Activated CD4-positive, CD25-positive, alpha-beta regulatory T cell treated with anti-CD3 and anti-CD28 coated beads, Interleukin-2, amount 50 U/mL, for 24 hours (primary cell): ENCODE measurements at places on chromosomes 5 and 9.

GRCh38 chr5:163838738-163839137, 333.3 kb downstream of the MAT2B start:
- ATAC-seq = no peak

DNA sequence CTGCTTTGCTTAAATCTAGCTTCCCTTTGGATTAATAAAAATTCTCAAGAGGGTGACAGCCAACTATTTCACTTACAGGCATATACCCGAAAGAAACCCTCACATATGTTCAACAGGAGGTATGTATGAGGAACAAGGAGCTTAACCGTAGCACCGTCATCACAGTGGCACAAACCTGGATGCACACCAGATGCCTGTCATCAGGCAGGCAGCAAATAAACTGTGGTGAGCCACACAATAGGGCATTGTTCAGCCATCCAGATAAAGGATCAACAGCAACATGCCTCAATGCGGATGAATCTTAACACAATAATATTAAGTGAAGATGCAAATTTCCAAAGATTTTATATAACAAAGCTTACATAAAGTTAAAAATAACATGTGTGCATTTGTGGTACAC, 5.5 kb upstream of the TNFSF15 start:
- no peak for ATAC-seq

GRCh38 chr9:130003943-130004552, 38.9 kb downstream of the FNBP1 start:
- no peak for ATAC-seq

DNA sequence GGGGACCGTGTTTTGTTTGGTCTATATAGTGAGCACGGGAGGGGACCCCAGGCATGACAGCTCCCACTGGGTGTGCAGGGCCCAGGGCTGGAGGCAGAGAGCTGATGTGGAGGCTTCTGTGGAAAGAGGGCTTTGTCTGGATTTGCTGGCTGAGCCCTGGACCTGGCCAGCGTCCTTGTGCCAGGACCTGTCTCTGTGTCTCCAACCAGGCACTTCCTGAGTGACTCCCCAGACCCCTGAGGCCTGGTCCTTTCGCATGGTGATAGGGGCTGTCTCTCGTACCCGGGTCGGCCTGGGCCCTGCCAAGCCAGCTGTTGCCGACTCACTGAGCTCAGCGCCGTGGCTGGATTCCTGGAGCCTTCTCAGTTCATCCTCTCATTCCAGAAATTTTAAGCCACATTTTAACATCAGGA, 77.6 kb downstream of the ADAMTS2 start:
- ATAC-seq = no peak

DNA sequence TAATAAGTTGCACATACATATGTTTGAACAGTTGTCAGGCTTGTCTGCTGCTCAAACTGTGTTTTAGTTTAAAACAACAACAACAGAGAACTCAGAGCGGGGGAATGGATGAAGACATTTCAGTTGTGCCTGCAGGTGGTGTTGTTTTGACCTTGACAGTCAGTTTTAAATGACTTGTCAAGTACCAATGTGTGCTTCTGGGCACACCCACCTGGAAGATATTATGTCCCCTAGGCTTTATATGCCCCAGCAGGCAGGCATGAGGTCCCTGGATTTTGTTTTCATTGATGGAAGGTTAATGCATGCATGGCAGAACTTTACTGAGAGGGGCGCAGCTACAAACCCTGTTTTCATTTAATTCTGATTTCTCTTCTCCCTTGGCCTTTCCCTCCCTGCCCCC, 84.6 kb downstream of the AOPEP start:
- ATAC-seq = no peak

DNA sequence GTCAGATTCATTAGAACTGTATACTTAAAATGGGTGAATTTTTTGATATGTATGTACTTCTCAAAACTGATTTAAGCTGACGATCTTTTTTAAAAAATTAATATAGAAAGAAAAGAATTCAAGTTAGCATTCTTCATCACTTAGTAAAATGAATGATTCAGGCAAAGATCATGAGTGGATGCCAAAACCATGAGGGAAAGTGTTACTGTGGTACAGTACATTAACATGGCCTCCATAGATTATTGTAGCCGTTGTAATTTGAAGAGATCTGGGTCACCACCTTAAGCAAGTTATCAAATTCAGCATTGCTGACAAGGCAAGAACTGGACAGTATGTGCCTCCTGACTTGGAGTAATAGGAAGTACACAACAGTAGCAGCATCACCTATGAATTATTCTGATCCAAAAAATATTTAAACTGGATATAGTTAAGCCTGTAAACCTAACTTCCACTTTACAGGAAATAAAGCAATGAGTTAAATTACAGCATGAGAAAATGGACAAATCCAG, 29.7 kb downstream of the C9orf85 start:
- no peak for ATAC-seq

DNA sequence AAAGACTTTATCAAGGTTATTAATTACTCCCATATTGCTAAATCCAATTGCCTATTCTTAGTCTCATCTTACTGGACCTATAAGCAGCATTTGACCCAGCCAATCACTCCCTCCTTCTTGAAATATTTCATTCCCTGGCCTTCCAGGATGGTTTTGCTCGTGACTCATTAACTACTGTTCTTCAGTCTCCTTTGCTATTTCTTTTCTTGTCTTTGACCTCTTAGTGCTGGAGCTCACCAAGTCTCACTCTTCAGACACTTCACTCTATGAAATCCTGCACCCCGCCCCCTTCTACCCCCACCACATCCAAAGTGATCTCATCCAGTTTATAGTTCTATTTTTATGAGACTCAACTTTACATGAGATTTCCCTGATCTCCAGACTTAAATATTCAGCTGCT, 803.1 kb upstream of the WWC1 start:
- no peak for ATAC-seq

DNA sequence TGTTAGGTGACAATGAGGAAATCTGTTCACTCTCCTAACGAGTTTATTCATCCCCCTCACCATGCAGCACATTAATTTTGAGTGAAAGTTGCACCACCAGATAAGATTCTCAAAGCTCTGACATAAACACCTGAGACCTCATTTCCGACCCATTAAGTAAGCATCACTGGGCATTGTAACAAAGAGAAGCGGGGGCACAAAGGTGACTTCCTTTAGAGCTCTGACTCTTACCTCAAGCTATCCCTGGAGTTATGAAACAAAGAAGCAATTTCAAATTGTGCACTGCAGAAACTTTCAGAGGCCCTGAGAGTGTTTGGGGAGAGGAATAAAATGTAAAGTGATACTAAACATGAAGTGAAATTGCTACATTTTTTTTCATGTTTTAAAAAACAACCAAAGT, 29.5 kb downstream of the C5orf15 start:
- ATAC-seq = no peak

DNA sequence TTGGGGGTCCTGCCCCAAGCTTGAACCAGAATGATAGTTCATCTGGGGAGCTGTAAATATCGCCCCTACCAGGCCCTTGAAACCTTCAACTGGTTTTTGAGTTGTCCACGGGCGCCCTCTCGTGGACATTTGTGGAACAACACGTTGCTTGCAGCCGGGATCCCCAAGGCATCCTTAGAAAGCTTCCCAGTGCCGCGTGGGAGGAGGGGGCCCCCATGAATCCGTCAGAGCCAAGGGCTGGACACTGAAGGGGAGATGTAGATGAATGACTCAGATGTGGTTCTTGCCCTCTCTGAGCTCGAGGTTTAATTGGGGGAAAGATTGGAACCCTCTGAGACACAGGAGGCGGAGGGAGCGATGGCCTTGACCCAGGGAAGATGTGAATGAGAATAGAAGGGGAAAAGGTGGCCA, 31.8 kb upstream of the ORM1 start:
- ATAC-seq = peak; percentile 38

DNA sequence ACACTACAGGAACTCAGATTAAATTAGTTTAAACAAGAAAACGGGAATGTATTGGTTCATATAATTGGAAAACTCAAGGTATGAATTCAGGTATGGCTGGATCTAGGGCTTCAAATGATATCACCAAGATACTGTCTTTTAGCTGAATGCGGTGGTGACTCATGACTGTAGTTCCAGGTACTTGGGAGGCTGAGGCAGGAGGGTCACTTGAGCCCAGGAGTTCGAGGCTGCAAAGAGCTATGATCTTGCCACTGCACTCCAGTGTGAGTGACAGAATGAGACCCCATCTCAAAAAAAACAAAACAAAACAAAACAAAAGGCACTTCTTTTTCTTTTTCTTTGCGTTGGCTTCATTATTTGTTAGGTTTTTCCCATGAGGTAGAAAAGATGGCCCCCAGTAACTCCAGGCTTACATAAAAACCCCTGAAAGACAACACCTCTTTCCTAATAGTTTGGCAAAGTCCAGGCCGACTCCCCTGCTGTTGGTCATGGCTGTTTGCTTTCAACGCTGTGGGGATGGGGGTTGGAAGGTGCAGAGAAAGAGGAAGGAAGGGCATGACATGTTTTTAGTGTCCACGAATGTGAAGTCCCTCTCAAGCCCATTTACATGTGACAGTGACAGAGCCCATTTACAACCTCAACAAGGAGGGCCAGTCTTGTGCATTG, 39.8 kb upstream of the CRB2 start:
- ATAC-seq = no peak

DNA sequence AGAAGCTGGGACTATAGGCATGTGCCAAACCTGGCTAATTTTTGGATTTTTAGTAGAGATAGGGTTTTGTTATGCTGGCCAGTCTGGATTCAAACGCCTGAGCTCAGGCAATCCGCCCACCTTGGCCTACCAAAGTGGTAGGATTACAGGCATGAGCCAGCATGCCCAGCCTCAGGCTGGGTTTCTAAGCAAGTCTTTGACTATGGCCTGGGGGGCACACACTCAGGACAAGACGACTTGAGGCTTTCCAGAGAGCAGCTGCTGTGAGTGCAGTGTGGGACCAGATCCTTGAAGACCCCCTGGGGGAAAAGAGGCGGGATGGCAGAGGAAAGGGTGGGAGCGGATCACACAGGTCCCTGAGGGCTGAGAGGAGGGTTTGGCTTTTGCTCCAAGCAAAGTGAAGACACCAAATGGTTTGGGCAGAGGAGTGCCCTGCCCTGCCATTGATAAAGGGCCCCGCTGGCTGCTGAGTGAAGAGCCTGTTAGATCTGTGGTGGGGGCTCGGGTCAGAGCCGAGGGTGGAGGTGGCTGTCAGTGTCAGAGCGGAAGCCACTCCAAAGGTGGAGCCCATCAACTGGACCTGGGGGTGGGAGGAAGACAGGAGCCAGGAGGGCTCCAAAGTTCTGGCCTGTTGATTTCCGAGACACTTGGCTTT, 46.8 kb upstream of the FUBP3 start:
- ATAC-seq = no peak

DNA sequence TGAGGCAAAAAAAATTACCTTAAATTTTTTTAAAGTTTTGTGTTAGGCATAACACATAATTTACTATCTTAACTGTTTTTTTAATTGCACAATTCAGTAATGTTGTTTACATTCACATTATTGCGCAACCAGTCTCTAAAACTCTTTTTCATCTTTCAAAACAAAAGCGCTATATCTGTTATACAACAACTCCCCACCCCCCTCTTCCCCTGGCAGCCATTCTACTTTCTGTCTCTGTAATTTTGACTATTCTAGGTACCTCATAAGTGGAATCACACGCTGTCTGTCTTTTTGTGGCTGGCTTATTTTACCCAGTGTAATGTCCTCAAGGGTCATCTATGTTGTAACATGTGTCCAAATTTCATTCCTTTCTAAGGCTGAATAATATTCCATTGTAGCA, 241.5 kb upstream of the DMRT1 start:
- no peak for ATAC-seq

- ATAC-seq = no peak
Observed at GRCh38 chr9:115629879-115630840, 512.2 kb upstream of the TNC start.

- ATAC-seq = no peak
Observed at GRCh38 chr5:176877793-176878331, 21.3 kb downstream of the HK3 start.

GRCh38 chr9:93682155-93682968, 106.0 kb downstream of the PHF2 start:
- no peak for ATAC-seq

- ATAC-seq = no peak
Observed at GRCh38 chr9:73151653-73152542, at the start of gene ANXA1. Gene ANXA1, plus strand, starts transcription at chr9:73151865. Its CDS starts 6,671 bp downstream, at chr9:73158536.

DNA sequence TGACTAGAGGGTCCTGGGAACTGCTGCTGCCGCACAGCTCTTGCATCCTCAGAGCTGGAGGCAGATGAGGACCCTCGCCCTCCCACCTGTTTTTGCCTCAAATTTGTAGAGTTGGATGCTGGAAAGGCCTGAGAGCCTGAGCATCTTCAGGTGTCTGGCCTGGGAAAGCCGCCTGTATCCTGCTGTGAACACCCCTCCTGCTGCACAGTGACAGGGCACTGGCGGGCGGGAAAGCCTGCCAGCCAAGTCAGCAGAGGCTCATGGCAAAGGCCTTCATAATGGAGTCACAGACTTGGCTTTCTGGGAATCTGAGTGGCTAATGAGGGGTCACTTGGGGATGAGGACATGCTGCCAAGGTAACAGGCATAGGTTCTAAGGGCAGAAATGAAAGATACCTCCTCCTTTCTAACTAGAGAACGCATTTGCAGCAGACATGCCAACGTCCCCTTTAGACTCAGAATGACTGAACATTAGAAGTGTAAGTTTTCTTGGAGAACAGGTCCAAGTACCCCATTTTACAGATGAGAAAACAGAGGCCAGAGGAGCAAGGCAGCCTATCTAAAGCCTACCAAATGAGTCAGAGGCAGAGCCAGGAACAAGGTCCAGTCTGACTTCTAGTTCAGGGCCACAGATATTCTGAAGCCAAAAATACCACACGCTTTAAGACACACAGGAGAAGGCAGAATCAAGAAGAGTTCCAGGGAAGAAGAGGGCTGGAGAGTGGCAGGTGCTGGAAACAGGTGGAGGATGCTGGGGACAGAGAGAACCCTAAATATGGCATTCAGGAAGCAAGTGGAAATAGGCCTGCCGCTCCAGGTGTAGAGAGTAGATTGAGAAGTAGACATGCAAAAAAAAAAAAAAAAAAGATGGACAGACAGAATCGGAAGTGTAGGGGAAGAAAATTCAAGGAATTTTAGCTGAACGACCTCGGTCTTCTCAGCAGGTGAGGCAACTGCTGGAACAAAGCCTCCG, 44.1 kb downstream of the EPB41L4B start:
- no peak for ATAC-seq

DNA sequence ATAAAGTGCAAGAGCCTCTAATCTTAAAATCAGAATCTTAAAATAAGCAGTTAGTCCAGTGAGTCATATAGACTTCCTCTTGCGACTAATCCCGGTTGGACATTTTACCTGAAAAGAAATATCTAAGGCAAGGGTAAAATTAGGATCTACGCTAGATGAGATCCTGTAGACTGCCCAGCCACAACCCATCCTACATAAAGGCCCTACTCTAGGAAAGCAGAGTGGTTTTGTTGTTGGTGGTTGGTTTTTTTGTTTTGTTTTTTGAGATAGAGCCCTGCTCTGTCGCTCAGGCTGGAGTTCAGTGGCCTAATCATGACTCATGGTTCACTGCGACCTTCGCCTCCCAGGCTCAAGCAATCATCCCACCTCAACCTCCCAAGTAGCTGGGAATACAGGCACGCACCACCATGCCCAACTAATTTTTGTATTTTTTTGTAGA, 6.9 kb downstream of the TSC1 start:
- no peak for ATAC-seq

GRCh38 chr5:12110629-12111028, 206.4 kb upstream of the CTNND2 start:
- no peak for ATAC-seq
